ENCODE measurements at places on chromosomes 11 and 22. TPM values are rescaled to one million over a fixed set of nuclear protein-coding genes. Genes with fewer than 3 reads are reported as not detected.

The PGA4 gene
- 0.23 TPM for total RNA-seq

The FOLH1 gene
- total RNA-seq: 4.6 TPM

The MIOX gene
- total RNA-seq: not detected

The GGTLC2 gene
- total RNA-seq: not detected

The SIK3 gene
- total RNA-seq: 39.0 TPM

The LGR4 gene
- 36.9 TPM for total RNA-seq

The ARRB1 gene
- total RNA-seq: 80.3 TPM

The RIMBP3B gene
- total RNA-seq: 1.2 TPM

The C11orf52 gene
- total RNA-seq: 0.69 TPM

The PIH1D2 gene
- 7.2 TPM for total RNA-seq

The RTN4R gene
- 12.5 TPM for total RNA-seq

The RAG1 gene
- total RNA-seq: 0.69 TPM

The THYN1 gene
- 44.1 TPM for total RNA-seq

The LRRN4CL gene
- total RNA-seq: 0.46 TPM

The KDM2A gene
- 52.4 TPM for total RNA-seq

The RIBC2 gene
- 2.5 TPM for total RNA-seq

The UPK3A gene
- total RNA-seq: not detected

The TRPC6 gene
- total RNA-seq: 5.3 TPM

The BCL2L13 gene
- total RNA-seq: 41.5 TPM

The STX3 gene
- 18.0 TPM for total RNA-seq

The KCNE3 gene
- total RNA-seq: 3.7 TPM

Data from diencephalon (tissue), 1 donor.